Stimulated activated CD4-positive, alpha-beta T cell treated with anti-CD3 and anti-CD28 coated beads, TNF-alpha, amount 100 ng/mL, for 48 hours (primary cell): ENCODE measurements at places on chromosomes 13 and 19.

GRCh38 chr19:7904074-7905020 lies 670 bp downstream of the MAP2K7 start:
- no peak for DNase-seq

GRCh38 chr13:96783511-96783910 lies 210.8 kb downstream of the OXGR1 start:
- no peak for DNase-seq

DNA sequence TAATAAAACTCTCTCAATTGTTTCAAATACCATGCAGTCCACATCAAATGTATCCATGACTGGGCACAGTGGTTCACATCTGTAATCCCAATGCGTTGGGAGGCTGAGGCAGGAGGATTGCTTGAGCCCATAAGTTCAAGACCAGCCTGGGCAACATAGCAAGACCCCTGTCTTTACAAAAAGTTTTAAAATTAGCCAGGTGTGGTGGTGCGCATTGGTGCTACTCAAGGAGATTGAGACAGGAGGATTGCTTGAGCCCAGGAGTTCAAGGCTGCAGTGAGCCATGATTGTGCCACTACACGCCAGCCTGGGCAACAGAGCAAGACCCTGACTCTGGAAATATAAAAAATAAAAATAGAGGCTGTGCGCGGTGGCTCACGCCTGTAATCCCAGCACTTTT lies 5.0 kb downstream of the CLIP3 start:
- no peak for DNase-seq

GRCh38 chr13:27117952-27118351 lies 53.7 kb downstream of the USP12 start:
- no peak for DNase-seq

DNA sequence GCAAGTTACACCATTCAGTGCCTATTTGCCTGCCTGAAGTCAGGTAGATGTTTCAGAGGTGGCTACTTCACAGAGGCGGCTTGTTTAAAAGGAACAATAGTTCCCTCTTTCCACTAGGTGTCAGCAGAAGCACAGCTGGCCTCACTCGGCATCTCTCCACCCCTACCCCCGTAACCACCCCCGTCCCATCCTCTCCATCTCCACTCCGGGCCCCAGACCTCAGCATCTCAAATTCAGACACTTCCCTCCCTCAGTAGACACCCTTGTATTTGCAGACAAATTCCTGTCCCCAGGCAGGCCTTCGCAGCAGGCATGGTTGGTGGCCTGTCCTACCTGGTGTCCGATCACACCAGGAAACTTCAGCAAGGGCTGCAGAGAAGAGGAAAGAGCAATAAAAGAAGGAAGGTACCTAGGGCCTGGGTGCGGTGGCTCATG lies 9.1 kb upstream of the DPP9 start:
- peak; percentile 45 for DNase-seq

DNA sequence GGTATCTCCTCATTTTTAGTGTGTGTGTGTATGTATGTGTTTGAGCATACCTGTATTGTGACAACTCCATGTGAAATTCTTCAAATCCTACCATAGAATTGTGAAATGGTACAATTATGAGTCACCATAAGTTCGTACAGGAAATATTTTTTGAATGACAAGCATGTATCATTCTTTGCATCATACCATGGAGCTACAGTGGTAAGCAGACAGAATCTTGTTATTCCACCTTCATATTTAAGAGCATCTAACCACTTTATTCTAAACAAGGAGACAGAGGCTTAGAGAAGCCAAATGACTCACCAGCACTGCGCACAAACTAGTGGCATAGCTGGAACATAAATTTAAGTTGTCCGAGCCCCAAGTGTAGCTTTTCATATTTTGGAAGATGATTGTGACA lies 4.5 kb upstream of the EPSTI1 start:
- no peak for DNase-seq

GRCh38 chr19:29779921-29780320 lies 31.9 kb upstream of the CCNE1 start:
- DNase-seq: no peak

DNA sequence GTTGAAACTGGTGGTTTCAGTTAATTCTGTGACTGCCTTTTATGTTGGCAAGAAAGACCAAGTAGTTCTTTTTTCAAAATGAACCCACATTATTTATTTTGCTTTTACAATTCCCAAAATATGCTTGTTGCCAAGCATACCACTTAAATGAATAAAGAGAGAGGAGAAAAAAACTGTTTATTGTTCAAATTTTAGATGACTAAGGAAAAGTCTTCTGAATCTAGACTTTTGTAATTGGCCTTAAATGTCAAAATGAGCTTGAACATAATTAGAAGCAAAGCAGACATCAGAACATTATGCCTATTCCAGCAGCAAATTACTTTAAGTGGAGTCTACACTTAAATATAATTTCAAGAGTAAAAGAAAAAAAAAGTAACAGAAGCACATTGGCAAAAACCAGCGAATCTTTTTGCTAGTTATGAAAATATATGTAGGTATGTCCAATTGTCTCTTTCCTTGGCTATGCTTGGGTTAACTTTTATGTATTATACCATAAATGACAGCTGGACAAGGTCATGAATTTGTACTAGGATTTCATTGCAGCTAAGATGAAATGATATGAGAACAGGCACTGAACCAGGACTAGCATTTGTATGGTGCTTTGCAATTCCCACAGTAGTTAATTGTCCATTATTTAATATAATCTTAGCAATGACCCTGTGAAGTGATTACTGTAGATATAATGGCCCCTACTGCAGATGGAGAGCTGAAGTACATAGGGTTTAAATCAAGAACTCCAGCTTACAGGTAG lies 211.9 kb downstream of the NALCN start:
- DNase-seq: no peak

DNA sequence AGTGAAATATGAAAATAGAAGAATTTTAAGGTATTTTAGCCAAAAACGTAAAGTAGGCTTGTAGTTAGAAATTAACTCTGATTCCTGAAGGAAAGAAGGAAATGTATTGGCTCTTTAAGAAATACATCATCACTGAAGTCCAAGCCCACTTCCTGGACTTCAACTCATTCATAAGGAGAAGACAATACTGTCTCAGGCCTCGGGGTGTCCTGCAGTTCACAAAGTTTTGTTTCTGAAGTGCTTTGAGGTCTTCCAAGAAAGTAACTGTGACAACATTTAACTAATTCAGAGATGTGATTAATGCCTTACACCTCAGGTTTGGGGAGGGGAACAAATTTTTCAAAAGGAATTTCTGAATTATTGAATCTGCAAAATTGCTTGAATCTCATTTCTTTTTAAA lies 65.8 kb upstream of the STARD13 start:
- DNase-seq: no peak

GRCh38 chr13:59890054-59890453 lies 273.7 kb downstream of the DIAPH3 start:
- DNase-seq: no peak

DNA sequence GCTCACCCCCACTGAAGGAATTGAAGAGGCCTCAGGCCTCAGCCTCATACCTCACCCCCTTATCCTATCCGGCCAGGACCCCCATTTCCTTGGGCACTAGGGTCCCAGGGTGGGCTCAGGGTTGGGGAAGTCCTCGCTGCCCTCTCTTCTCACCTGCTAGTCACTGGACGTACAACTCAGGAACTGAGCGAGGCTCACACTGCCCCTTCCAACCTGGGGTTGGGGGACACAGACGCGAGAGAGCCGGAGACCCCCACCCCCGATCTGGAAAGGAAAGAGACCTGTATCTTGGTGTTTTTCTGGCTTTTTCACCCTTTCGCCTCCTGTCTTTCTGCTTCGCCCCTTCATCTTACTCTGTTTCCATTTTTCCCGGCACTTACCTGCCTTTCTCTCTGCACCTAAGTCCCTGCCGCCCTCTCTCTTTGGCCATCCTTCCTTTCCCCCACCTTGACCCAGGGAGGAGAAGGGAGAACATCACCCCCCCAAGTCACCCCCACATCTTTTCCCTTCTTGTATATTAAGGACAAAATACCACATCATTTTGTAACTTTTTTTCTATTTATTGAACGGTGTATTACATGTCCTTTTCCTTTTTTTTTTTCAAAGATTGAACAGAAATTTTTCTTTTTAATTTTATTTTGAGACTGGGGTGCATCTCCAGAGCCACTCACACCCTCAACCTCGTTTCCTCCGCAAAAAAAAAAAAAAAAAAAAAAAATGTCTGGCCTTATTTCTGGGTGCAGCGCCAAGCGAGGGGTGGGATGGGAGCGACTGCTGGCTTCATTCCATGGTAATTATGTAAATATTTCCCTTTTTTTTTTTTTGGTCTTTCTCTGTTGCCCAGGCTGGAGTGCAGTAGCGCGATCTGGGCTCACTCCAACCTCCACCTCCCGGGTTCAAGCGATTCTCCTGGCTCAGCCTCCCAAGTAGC lies 36.6 kb downstream of the ZSWIM4 start:
- no peak for DNase-seq

- DNase-seq: no peak
Measured at GRCh38 chr13:41716236-41716635, 244.7 kb downstream of the VWA8 start.

DNA sequence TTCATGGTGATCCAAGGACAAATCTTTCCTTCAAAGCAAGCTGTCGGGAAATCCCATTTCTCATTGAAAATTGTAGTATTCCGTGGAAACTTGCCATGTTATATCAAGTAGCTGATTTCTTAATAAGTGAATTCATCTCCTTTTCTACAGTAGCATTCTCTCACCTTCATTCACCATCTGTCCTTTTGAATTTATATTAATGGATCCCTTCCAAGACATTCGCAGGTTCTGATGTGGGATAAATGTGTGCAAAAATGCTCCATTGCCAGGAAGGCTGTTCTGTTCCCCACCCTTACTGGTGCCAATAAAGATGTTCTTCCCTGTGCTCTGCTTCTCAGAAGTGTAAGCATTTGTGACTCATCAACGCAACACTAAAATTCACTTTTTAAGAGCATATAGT lies 36.2 kb downstream of the AMER2 start:
- DNase-seq: no peak
